ENCODE measurements at places on chromosomes 7 and 10. TPM values are rescaled to one million over a fixed set of nuclear protein-coding genes. Genes with fewer than 3 reads are reported as not detected.

DNA sequence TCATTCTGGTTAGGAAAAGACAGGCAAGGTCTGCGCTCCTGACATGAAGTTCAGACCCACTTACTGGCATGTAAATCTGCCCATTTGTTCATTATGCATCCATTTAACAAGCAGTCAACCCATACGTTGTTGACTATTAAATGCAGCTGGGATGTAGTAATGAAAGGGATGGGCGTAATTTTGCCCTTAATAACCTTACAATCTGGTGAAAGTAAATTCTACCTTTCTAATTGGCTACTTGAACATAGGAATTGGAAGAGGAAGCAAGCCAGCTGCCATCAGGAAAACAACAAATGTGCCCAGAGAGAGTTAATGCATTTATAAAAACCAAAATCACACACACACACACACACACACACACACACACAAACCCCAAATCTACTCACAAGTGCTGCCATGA lies 170.2 kb upstream of the PITRM1 start:
- DNase-seq = no peak

- no peak for DNase-seq
Observed at GRCh38 chr7:78018641-78019446, 220.3 kb downstream of the PHTF2 start.

DNA sequence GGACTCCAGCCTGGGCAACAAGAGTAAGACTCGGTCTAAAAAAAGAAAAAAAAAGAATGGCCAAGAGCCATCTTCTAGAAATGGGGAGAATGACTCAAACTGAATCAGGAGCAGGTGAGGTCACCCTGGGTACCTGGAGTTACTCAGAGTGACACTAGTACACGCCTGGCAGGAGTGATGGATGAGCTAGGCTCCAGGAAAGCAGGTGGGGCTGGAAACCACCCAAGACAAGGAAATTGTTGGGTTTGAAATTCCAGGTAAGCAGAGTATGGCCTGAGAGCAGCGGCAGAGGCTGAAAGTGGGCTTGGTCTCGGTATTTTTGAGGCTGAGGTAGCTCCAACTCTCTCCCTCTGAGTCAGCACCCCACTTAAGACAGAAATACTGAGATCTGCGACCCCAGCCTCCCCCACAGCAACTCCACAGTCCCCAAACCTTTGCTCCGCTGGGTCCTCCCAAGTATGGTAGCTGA lies 18.5 kb downstream of the DDIT4 start:
- no peak for DNase-seq

GRCh38 chr10:62626079-62626478 lies 178.4 kb upstream of the ADO start:
- DNase-seq = no peak

DNA sequence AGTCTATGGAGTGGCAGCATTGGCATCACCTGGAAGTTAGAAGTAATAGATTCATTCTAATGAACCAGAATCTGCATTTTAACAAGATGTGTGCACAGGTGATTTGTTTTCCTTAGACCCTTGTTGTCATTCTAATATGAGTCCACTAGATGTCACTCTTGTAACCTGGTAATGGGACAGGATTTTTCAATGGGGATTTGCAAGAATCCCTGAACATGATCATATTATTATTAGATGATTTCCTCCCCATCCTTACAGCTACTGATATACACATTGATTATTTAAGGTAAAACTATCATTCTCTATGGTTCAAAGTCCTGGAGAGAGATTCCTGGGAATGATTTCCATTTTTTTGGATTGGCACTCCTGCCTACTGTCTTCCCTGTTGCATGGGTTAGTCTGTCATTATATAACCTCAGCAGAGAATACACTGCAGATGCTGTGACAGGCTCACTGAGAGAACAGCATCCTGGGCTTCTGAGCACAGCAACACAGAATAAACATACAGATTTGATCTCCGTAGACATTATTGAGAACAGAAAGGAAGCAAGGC lies 194.9 kb downstream of the SUGCT start:
- DNase-seq = no peak

The RARRES2 gene
- not detected for polyA plus RNA-seq

The UCN3 gene
- polyA plus RNA-seq = not detected

The C7orf33 gene
- polyA plus RNA-seq = not detected
